ENCODE measurements at places on chromosomes 7 and 10.

DNA sequence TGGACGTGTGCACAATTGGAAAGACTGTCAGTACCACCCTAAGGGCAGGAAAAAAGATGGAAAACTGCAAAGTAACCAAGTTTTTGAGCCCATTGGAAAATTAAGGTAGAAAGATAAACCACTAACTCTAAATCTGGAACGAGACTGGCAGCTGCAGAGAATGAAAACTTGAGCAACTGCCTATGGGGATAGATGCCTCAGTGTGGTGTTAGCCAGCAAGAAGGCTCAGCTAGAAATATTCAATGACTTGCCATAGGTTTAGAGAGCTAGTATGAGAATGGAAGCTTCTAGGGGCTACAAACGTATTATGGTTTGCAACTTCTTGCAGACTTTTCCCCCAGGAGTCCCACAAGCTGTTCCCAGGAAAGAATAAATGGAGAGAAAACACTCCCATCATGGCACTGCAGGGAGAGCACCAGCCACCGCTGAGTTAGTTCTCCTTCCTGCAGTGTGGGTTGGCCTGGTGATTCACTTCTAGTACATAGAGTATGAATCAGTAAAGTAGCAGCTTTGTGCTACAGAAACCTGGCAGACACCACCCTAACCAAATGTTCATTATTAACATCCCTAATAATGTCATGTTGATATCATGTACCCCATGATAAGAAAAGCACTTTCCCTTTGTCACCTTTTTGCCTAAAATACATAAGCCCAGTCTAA, 372.4 kb upstream of the VWC2 start:
- DNase-seq, result no peak

- no peak for DNase-seq
Measured at GRCh38 chr10:69051303-69051702, 36.6 kb upstream of the SRGN start.

- no peak for DNase-seq
Measured at GRCh38 chr10:33612551-33612950, 278.1 kb upstream of the NRP1 start.

DNA sequence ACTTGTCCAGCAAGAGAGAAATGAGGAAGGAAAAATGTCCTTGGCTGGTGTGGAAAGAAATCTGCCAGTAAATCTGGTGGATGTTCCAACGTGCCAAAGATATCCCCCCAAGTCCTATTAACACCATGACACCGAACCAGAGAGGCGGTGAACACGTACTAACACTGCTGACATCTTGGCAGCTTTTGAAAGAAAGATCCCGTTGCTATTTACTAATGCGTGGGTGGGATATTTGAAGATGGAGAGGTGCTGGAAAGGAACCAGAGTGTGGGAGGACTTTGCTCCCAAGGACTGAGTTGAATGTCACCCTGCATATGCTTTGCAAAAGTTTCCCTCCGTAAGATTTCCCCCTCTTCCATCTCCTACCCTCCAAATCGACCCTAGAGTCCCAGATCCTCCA, 7.9 kb downstream of the CCDC3 start:
- DNase-seq, result no peak

DNA sequence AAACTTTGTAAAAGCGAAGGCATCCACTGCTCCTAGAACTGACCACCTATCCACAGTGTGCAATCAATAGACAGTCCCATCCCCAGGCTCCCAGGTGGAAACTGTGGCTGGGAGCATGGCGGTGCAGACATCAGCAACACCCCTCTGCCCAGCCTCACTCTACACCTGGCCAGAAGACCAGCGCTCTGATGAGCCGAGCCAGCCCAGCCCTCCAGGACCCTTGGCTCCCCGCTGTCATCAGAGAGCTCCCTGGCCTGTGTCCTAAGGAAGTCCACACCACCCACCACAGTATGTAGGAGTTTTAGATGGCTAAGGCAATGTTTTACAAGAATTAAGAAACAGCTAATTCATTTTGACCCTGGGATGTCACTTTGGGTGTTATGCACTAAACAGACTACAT, 81.0 kb downstream of the VOPP1 start:
- DNase-seq, result no peak

DNA sequence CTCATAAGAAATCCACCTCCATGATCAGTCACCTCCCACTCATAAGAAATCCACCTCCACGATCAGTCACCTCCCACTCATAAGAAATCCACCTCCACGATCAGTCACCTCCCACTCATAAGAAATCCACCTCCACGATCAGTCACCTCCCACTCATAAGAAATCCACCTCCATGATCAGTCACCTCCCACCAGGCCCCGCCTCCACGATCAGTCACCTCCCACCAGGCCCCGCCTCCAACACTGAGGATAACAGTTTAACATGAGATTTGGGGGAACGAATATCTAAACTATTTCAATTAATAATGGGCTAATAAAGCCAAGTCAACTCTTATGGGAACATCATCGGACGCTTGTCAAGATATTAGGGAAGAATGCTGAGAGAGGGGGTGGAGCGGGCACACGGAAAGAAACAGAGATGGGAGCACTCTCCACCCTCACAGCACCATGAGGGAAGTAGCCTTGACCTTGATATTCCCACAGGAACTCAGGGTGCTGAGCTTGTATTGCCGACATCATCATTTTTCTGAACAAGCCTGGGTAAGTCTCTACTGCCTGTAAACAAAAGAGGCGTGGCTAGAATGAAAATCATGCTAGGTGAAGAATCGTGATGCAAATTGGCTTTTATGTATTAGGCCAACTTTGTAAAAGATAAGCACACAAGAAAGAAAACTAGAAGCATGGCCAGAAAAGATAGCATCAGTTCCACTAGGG, 303.5 kb upstream of the KLF6 start:
- no peak for DNase-seq

- DNase-seq, result no peak
Measured at GRCh38 chr7:68258609-68259008, 1262.0 kb downstream of the TYW1 start.

DNA sequence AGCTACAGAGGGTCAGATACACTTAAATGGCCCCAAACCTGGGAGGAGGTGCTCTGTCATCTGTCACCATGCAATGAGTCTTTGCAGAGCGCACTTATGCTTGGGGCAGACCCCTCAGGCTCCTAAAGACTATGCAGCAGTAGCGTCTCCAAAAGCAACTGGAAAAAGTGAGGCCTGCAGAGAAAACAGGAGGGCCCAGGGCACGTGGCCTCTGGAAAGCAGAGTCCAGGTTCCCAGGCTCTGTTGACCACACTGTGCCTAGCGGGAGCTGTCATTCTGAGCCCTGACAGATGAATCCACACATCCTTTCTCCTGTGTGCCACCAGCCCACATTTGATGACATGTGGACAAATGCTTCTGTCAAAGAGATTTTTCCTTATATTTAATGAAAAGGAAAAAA, 66.4 kb downstream of the MINDY4 start:
- peak; percentile 4 for DNase-seq

DNA sequence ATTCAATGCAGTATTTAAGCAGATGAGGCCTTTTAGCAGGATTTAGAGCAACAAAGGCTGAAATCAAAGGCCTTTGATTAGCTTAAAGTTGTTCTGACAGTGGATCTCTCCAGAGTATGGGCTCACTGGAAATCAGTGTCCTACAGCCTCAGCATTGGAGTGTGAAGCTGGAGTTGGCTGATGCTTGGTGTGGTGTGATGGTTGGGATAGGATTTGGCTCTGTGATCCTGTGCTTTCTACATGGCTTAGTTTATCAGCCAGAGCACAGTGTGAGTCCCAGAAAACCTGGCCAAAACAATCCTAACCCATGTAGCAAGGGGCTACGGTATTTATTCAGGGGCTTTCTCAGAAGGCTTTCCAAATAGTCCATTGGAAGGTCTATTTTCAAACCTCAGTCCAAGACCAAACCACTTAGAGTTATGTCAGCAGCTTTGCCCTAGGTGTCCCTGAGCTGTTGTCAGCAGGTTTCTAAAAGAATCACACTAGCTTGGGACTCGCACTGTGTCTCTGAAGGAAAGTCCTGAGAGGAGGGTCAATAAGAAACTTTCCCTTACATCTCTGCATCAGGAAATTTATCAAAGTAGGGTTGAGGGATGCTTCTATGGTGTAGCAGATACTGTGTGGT, 65.4 kb upstream of the ANKRD1 start:
- DNase-seq, result no peak

GRCh38 chr7:6533893-6534495, 17.3 kb downstream of the GRID2IP start:
- DNase-seq, result no peak

DNA sequence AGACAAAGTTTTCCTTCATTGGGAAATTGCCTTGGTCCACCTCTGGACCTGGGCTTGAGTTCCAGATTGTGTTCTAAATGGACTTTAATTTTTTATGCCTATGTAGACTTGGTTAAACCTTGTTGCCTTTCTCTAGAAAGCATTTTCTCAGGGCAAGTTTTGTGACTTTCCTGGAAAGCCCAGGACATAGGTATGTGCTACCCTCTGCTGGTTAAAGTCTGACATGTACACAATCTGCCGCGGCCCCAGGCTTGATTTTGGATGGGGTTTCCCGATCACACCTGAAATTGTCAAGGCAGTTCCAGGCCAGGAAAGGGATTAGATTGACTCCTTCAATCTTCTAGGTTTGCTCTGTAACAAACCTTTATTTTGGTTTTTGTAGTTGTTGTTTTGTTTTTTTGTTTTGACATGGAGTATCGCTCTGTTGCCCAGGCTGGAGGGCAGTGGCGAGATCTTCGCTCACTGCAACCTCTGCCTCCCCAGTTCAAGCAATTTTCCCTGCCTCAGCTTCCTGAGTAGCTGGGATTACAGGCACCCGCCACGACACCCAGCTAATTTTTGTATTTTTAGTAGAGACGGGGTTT, 14.1 kb upstream of the AKR1B10 start:
- no peak for DNase-seq

- no peak for DNase-seq
Measured at GRCh38 chr7:28183627-28184026, 3.0 kb upstream of the JAZF1 start.

- DNase-seq, result no peak
Measured at GRCh38 chr10:85459906-85460305, 906.7 kb downstream of the GRID1 start.

DNA sequence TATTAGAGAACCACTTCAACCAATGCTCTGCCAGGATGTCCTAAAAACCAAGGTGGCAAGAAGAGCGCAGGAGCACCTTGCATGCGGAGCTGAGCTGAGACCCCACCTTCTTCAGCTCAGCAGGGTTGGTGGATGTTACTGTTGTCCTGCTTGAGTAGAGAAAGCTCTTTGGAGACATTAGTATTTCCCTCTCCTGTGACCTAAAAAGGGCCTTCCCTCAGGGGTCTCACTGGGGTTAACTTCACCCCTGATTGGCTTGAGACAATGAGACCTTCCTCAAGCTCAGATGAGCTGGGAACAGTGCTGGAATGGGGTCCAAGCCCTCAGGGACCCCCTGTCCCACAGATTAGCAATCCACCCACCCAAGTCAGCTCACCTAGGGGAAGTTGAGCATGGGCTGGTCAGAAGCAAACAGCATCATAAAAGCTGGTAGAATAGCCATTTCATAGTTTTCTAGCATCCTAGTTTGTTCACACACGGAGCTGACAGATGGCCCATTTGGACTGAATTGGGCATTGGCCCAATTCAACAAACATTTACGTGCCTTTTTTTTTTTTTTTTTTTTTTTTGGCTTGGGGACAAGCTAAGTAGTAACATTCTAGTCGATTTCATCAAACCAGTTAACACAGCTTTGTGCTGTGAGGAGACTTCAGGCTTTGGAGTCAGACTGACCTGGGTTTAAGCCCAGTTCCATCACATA, 100.6 kb upstream of the HABP2 start:
- no peak for DNase-seq

- DNase-seq, result no peak
Measured at GRCh38 chr7:138814816-138815332, 16.9 kb upstream of the ATP6V0A4 start.

- no peak for DNase-seq
Measured at GRCh38 chr7:25179325-25179724, 49.0 kb downstream of the NPVF start.

- DNase-seq, result no peak
Measured at GRCh38 chr7:71096351-71096750, 35.6 kb upstream of the GALNT17 start.

DNA sequence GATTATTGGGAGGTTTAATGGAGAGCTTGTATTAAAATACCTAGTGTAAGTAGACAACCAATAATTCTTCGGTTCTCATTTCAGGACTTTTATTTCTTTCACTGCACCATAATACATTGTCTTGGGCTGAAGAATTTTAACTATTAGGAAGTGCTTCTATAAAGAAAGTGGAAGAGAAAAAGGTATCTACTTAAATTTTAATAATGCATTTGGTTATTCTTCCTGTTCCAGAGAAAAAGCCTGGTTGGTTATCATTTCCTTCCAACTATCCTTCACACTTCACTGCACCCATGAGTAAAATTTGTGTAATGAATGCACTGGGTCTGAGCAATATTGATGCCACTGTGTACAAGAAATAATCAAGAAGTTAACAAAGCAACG, 629.0 kb upstream of the DPP6 start:
- DNase-seq, result no peak

GRCh38 chr10:47406870-47407691, 23.0 kb upstream of the ZNF488 start:
- DNase-seq, result no peak

GRCh38 chr10:12109286-12109685, 20.2 kb upstream of the SEC61A2 start:
- DNase-seq, result no peak

GRCh38 chr7:31478721-31479120, 35.2 kb upstream of the ITPRID1 start:
- no peak for DNase-seq

DNA sequence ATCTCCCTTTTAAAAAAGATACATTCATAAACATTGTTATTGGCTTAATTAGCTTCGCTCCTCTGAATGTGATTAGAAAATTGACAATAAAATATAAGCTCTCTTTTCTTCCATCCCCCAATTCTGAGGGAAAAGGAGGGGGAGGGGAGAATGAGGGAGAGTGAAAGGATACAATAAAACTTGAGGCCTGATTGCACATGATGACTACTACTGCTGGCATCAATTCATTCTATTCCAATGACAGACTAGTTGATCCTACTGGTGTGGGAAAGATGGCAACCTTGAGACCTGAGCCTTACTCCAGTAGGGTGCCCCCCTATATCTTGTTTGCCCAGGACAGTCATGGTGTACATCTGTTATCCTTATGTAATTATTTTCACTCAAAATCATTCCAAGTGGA, 4.5 kb upstream of the IQUB start:
- no peak for DNase-seq

DNA sequence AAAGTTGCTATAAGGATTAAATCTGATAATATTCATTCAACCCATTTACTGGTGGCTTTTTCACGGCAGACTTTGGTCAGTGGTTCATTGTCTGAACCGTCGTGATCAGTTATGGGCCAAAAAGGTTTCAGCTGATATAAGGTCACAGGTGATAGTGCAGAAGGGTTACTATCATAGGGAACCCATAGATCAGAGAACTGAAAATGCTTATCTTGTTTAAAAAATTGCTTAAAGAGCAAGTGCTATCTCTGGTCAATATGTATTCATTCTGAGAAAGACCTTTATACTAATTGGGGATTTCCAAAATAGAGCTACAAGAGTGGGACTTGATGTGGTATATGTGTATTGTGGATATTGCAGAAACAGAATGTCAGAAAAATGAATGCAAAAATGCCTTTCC, 147.8 kb upstream of the SEMA3E start:
- no peak for DNase-seq
